ENCODE measurements at places on chromosomes 2 and 18.

DNA sequence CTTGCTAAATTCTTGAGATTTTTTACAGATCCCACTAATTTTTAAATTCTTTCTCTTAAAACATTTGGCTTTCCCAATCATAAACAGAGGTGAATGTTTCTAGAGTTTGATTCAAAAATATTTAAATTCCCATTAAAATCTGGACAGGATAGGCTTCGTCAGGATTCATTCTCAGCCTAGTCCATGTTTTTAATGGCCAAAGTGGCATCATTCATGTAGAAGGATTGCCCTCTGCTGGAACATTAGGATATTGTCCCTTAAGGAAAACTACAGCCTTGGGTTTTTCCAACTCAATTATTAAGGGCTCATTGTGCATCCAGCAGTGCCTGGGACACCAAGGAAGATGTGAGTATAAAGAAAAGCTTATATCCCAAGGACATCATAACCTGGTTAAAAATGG lies 71.7 kb downstream of the TPGS2 start:
- DNase-seq = no peak

DNA sequence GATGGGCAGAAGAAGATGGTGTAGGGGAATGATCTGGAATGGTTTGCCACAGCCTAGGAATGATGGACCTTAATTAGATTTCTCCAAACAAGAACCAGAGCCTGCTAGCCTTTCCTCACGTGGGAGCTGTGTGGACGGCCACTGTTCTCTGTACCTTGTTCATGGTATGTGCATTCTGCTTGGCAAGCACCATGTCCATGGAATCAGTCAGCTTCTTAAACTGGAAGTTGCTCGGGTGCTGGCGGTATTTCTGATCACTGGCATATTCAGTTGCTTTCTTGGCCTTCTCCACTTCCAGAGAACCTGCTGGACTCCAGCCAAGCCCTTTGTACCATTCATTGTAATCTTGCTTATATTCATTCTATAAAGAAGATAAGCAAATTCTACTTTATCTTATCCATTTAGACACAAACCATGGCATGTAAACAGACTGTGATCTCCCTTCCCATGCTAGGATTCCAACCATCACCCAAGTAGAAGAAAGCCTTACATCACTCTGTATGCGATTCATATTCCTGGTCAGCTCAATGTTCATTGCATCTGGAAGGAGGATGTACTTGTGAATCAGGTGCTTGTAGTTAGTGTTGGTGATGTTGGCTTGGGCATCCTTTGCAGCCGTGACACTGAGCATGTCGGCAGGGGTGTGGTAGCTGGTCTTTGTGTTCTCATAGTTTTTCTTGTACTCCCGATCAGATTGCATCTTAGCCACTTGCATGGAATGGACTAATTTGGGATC lies 78.4 kb downstream of the NEB start:
- DNase-seq = no peak

GRCh38 chr18:40867459-40867858 lies 1087.6 kb upstream of the PIK3C3 start:
- no peak for DNase-seq

- DNase-seq = no peak
These were observed 980 bp downstream of the OBSL1 start for GRCh38 chr2:219570194-219570923.

Data from posterior cingulate gyrus (tissue), 11 donors.